Sigmoid colon (tissue), 7 donors: ENCODE measurements at places on chromosomes 2 and 18.
A peak's percentile ranks its signal among the peaks of the same experiment; 100 is the strongest.

GRCh38 chr18:21049306-21049705, 62.3 kb downstream of the ROCK1 start:
- DNase-seq: no peak

- no peak for DNase-seq
Measured at GRCh38 chr2:102657770-102658169, 38.4 kb downstream of the SLC9A2 start.

- no peak for DNase-seq
Measured at GRCh38 chr2:117981810-117982209, 32.1 kb downstream of the CCDC93 start.

DNA sequence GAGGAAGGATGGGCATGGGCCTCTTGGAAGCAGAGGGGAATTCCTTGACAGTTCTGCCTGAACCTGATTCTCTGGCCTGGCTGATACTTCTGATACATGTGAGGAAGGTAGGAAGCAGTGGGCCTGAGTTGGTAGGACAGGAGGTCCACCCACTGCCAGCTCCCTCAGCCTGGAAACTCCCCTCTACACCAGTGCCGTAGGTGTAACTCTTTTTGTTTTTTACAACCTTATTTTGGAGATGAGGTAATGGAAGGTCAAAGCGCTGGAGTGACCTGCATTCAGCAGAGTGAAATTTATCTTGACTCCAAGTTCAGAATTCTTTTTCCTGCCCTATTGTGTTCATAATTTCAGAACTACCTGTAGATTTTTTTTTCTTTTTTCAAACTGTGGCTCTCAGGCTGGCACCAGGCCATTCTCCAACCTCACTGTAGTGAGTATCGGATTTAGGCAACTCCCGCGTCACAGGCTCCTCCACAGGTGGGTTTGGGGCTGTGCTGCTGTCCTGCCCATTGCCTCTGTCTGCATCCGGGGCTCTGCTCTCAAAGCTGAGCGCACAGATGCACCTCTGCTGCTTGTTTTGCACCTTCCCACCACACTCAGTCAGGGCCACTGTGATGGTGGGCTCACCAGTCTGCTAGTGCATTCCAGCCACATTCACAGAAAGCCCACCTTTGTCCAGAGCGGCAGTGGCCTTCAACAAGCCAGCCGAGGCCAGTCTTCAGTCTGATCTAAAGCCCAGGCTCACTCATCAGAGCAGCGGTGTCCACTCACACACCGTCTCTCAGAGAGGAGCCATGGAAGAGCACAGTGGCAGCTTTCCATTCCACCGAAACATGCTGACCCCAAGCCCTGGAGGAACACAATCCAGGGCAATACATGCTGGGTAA, 87.2 kb downstream of the UXS1 start:
- no peak for DNase-seq

GRCh38 chr2:222300726-222301052, 1.9 kb upstream of the PAX3 start:
- DNase-seq: no peak

DNA sequence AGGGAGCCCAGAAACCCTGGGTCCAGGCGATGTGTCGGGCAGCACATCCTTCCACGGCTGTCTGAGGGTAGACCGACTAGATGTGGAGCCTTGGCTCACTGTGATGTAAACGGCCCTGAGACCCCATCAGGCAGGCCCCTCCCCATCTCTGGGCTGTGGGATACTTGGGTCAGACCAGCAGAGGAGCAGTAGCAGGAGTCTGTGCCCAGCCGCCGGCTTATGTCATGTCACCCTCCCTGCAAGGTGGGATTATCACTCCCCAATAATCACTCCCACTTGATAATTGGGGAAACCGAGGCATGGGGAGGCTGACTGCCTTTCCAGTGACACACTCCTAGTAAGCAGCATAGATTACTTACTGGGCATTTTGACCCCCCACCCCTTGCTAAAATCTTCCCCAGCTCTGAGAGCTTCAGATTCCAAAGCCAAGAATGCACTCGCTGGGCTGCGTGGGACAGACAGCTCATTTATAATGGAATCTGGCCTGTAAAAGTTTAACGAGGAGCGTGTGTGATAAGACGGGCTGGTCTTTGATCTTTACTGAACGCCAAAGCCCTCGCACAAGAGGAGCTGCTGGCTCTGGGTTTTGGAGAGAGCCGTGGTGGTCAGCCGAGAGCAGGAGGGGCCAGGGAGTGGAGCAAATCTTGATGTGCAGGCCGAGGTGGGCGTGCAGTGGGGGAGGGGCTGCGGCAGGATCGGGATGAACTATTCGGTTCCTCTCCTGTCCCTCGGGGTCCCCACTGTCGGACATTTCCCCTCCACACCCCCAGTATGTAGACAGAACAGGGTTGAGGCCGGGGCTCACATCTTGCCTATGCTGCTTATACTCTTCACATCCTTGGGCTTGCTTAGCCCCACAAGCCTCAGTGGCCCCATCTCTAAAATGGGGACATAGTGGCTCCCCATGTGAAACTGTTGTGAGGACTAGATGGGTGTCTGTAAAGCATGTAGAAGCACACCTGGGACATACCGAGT, 200.0 kb downstream of the GLI2 start:
- no peak for DNase-seq

- no peak for DNase-seq
Measured at GRCh38 chr2:85853499-85854165, 35.2 kb downstream of the ST3GAL5 start.

- DNase-seq: no peak
Measured at GRCh38 chr2:207091176-207091575, 74.6 kb downstream of the KLF7 start.

GRCh38 chr2:12918835-12919445, 202.2 kb downstream of the TRIB2 start:
- DNase-seq: peak; percentile 95

- no peak for DNase-seq
Measured at GRCh38 chr18:66280470-66280869, 323.4 kb downstream of the CDH19 start.

DNA sequence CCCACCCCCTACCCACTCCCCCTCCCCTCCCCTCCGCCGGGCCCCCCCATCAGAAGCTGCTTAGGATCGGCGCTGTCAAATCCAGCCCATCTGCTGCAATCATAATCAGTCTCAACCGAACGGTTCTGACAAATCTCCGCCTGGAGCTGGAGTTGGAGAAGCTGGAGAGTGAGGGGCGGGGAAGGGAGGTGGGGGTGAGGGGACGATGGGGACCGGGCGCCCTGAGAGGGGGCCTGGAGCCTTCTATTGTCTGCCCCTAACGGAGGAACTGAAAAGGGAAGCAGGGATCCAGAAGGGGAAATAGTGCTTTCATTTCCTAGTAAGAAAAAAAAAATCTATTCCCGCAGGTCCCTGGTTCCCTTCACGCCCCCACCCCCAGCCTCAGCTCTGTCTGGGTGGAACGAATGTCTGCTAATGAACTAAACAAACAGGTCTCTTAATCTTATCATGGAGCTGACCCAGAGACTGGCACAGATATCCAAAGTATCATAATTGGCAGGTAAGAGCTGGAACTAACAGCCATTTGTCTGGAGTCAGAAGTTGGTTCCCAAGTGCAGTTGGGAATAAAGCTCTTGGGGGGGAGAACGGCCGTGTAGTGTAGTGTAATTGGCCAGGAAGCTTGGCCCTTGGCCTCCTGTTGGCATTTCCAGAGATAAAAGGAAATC, 301.2 kb downstream of the NCKAP5 start:
- DNase-seq: no peak

- no peak for DNase-seq
Measured at GRCh38 chr2:232139786-232140562, 178.5 kb downstream of the DIS3L2 start.

DNA sequence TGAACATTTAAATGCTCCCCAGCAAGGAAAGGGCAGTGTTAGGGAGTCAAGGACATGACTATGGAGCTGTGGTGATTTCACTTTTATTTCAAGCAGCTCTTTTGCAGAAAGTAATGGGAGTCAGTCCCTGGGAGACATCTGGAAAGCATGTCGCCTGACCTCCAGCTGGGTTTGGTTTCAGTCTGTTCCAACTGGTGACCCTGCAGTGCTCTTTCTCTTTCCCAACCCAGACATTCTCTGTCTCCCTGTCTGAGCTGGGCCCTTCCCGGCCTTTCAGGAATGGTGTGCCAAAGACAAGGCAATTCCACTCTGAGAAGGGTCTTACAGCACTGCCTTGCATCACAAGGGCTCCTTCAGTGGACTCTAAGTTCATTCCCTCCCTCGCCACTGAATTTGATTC, 323.2 kb downstream of the OSR1 start:
- DNase-seq: peak; percentile 76

DNA sequence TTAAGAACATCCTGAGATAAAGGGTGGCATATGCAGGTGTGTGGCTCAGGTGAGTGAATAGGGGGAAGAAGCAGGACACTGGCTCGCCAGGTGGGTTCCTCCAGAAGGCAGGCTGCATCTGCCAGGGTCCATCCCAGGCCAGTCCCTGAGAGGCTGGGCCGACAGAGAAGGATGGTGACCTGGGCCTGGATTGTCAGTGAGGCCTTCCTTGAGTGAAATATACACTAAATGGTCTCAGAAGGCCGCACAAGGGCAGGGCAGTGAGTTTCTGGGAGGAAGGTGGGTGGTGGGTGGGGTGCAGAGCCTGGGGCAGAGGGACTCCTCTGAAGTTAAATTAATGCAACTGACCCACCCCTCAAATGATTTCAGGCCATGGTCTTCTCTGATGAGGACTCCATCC, 182.1 kb downstream of the ANKRD30B start:
- DNase-seq: no peak

DNA sequence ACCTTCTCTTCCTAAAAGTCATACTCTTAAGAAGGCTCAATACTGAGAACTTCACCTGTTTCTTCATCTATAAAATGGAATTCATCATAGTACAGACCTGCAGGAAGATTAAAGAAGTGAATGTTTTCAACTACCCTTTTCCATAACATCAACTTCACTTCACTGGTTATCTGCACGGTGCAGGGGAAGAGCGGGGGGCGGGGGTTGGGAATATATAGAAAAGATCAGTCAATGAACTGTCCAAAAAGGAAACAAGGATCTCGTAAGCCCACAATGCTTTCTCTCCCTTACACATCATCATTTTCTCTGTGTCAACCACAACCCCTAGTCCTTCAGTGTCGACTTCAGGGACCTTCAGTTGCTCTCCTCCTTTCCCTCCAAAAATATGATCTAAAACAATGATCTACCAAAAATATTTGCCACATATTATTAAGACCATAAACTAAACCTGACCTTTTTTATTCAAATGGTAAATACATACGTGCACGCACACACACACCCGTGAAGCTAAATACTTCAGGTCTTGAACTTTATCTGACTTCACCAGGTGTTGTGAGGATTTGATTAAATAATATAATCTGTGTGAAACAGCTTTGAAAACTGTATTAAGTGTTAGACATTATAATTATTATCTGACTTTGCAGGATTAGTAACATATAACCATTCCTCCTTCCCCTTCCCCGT, 4.9 kb downstream of the MBOAT2 start:
- no peak for DNase-seq

GRCh38 chr2:95526360-95527341, 42.1 kb upstream of the TRIM43B start:
- peak; percentile 78 for DNase-seq

DNA sequence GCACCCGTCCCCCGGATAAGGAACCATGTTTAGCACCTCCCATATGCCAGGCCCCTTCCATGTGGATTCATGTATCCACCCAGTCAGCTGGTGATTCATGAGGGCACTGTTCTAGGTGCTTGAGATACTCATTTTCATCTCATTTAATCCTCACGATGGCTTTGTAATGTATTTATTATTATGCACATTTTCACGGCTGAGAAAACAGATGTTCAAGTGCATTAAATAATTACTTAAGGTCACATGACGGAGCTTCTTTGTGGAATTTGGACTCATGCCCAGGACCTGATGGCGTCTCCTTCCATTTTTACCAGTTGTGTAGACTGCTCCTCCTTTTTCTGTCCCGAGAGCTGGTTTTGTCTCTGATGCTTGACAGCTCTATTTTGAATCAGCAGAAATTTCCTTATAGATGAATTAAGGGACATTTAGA, 72.2 kb upstream of the RBM44 start:
- peak; percentile 74 for DNase-seq

DNA sequence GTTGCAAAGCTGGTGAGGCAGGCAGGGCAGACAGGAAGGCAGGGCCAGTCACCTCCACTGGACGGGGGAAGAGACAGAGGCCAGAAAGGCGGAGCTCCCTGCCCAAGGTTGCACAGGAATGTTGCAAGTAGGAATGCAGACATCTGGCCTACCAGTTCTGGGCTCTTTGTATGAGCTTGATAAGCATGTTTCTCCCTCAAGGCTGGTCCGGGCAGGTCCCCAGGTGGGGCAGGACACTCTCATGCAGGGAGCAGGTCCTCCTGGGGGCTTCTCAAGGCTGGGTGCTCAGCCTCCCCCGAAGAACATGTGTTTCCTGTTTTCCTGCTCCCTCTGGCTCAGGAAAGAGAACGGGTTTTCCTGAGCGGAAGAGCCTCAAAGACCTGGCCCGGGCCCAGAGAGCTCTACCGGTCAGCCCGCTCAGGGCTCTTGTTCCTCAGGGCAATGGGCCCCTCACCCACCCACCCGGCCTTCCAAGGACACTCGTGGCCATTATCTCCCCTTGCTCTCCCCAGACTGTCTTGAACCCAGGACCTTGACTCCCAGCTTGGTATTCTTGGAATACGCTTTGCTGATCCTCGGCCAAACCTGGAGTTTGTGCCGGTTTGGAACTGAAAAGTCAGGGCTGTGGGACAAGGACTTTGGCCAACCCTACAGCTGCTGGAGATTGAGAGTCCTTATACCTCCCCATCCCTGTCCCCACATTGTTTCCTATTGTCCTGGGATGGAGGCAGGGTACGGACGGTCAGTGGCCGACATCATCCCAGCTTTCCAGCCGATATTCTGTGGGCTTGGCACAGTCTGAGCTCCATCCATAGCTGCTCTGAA, 87.7 kb upstream of the HAAO start:
- DNase-seq: no peak

DNA sequence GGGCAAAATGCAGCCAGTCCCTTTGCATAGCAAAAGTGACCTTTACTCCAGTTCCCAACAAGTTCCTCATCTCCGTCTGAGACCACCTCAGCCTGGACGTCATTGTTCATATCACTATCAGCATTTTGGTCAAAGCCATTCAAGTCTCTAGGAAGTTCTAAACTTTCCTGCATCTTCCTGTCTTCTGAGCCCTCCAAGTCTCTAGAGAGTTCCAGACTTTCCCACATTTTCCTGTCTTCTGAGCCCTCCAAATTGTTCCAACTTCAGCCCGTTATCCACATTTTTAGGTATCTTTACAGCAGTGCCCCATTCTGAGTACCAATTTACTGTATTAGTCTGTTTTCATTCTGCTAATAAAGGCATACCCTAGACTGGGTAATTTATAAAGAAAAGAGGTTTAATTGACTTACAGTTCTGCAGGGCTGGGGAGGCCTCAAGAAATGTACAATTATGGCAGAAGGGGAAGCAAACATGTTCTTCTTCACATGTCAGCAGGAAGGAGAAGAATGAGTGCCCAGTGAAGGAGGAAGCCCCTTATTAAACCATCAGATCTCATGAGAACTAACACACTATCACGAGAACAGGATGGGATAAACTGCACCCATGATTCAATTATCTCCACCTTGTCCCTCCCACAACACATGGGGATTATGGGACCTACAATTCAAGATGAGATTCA, 123.7 kb downstream of the MYCN start:
- no peak for DNase-seq

DNA sequence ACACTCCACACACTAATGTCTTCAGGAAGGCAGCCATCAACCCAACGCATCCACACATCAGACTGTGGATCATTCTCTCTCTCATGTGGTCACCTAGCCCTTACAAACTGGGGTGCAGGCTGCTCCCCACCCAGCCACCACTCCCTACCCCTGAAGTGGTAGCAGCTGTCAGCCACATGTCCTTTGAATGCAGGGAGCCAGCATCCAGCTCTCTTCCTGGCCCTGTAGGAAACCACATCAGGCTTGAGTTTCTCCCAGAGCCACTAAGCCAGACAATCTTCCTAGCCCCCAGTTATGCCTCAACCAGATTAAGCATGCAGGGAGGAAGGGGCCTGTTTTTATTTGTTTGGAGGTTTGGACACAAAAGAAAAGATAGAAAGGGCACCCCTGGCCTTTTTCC, 52.8 kb upstream of the SPP2 start:
- DNase-seq: no peak
